ENCODE measurements at places on chromosomes 16 and 17.

- no peak for DNase-seq
Measured at GRCh38 chr16:84614073-84614459, 3.8 kb downstream of the COTL1 start.

GRCh38 chr16:27414788-27415431 is 12.9 kb downstream of the IL21R start:
- DNase-seq, result no peak

DNA sequence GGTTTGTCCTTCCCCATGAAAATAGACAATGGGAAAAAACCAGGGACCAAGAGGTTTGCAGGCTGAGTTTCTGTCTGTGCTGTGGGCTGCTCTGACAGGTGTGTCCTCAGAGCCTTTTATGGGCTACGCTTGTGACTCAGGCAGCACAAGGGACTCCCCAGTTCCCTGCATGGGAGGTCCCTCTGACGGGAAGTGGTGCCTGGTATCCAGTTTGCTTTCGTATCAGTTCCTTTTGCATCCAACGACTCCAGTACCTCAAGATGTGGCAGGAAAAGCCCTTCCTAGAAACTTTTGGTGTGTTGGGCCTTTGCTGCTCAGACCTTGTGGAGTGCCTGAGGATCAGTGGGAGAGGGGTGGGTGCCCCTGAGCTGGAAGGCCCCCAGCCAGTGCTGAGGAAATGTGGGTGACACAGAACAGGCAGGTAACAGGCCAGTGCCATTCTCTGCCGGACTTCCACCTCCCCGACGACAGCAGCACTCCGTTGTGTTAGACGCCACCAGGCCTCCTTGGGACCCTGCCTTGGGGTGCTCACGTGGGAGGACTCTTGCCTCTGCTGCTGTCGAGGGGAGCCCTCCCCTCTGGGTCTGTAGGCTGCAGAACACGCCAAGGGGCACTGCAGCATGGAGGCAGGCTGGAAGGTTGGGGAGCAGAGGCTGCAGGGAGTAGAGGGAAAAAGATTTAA is 38.4 kb upstream of the IRF8 start:
- DNase-seq, result no peak

GRCh38 chr16:18846416-18846815 is 45.1 kb upstream of the ARL6IP1 start:
- DNase-seq, result no peak

GRCh38 chr17:12990041-12990808 is 27.6 kb downstream of the ELAC2 start:
- no peak for DNase-seq

GRCh38 chr17:79844869-79845600 is 5.8 kb upstream of the CBX4 start:
- peak; percentile 33 for DNase-seq

DNA sequence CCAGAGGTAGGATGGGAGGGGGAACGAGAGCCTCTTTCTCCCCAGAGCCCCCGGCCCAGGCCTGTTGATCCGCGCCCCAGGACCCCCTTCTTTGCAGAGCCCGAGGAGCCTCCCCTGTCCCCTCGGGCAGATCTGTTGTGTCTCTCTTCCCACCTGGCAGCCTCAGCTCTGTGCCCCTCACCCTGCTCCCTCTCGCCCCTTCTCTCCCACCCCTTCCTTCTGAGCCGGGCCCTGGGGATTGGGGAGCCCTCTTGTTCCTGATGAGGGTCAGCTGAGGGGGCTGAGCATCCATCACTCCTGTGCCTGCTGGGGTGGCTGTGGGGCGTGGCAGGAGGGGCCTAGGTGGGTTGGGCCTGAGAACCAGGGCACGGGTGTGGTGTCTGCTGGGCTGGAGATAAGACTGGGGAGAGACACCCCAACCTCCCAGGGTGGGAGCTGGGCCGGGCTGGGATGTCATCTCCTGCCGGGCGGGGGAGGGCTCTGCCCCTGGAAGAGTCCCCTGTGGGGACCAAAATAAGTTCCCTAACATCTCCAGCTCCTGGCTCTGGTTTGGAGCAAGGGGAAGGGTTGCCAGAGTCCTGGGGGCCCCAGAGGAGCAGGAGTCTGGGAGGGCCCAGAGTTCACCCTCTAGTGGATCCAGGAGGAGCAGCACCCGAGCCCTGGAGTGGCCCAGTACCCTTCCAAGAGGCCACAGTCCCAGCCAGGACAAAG is 65.4 kb downstream of the MRC2 start:
- no peak for DNase-seq

DNA sequence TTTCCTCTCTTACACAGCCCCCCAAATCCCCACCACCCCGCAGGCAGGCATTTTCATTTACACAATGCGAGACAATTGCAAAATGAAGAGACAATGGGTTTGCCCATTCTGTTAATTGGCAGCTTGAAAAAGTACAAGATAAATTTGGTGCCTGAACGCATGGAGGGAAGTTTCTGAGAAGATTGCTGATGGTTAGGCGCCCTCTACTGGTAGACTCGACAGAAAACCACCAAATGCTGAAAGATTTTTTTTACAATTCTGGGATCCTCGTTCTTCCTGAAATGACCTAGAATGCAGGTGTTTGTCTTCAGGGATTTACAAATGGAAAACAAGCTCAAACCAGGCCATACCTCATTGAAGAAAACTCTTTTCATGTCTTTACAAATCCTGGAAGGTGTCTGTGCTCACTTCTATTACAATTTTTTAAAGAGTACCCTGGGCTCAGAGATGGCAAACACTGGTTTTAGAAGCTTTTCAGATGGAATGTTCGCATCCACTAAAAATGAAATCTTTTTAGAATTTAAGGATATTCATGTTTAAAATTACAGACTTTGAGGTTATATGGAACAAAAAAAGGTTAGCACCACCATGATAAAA is 338.5 kb downstream of the PMP22 start:
- DNase-seq, result peak; percentile 65

DNA sequence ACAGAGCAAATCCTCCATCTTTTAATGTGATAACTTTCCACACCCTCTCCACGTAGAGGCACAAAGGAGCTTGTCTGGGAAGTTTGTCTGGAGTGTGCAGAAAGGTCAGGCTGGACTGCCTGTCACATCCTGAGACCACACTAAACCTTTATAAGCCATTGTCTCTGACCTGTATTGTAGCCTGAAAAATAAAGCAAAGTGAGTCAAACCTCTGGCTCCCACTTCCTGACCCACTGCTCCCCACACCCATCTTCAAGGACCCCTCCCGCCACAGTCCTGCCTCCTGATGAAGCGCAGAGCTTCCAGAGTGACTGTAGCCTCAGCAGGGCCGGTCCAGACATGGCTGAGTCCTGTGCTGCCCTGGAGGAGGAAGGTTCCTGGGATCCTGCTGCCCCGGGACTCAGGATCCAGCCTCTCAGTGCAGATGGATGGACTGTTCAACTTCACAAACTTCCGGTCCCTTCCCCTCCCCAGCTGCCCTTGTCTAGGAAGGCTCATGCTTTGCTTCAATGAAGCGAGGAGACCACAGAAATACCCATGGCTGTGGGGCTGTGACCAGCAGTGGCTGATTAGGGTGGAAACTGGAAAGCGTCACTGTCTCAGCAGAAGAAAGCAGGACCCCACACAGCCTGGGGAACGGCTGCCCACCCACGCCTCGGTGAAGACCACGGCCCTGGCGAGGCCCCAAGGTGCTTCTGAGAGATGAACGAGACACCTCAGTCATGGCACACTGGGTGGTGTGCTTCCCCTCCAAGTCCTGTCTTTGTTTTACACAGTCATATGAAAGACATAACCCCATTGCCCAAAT is 30.9 kb upstream of the CLEC18B start:
- no peak for DNase-seq

GRCh38 chr17:67180275-67180674 is 64.7 kb downstream of the HELZ start:
- no peak for DNase-seq

GRCh38 chr16:86046026-86046425 is 147.1 kb downstream of the IRF8 start:
- DNase-seq, result no peak
